Progenitor cell of endocrine pancreas (in vitro differentiated cells): ENCODE measurements at places on chromosomes 12 and 14. TPM values are rescaled to one million over a fixed set of nuclear protein-coding genes. Genes with fewer than 3 reads are reported as not detected.

DNA sequence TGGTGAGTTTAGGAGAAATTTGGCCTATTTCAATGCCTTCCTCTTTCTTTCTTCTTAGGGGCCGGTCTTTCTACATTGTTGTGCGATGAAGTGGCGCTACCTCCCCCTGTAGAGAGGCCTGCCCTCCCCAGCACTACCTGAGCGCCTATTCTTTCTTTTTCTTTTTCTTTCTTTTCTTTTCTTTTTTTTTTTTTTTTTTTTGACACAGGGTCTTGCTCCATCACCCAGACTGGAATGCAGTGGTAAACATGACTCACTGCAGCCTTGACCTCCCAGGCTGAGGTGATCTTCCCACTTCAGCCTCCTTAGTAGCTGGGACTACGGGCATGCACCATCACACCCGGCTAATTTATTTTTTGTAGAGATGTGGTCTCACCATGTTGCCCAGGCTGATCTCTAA lies 136.1 kb upstream of the MAX start:
- H3K36me3 ChIP-seq, result no peaks in the 10 kb centered on the region
- peaks cover 11% of the 10 kb centered on the region for H3K4me1 ChIP-seq
- no peak overlapping the region for H3K27ac ChIP-seq
- peaks cover 9% of the 10 kb centered on the region for H3K27me3 ChIP-seq
- no peak overlapping the region for H3K4me3 ChIP-seq

- H3K4me3 ChIP-seq, result no peak overlapping the region
- no peaks in the 10 kb centered on the region for H3K27me3 ChIP-seq
- DNase-seq, result no peak
- H3K4me1 ChIP-seq, result no peaks in the 10 kb centered on the region
- H3K36me3 ChIP-seq, result no peaks in the 10 kb centered on the region
- H3K27ac ChIP-seq, result no peak overlapping the region
Observed at GRCh38 chr12:78210894-78211302, 380.2 kb downstream of the NAV3 start.

DNA sequence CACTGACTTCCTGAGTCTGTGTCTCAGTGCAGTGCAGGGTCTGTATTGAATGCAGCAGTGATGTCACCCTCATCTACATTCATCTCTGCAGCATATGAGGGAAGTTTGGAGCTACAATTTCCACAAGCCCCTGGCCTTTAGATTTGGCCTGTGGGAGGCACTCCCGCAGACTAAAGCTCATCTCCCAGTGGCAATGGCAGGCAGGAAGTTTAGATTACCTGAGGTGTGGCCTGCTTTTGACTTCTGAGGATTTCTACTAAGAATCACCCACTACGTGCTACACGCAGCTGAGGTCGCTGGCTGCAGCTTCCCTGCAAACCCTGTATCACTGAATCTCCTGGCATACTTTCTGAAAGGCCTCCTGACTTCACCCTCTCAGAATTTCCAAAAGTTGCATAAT lies 202.2 kb upstream of the PRKD1 start:
- no peak overlapping the region for H3K27ac ChIP-seq
- no peaks in the 10 kb centered on the region for H3K4me1 ChIP-seq
- H3K27me3 ChIP-seq, result no peaks in the 10 kb centered on the region
- no peaks in the 10 kb centered on the region for H3K36me3 ChIP-seq
- H3K4me3 ChIP-seq, result no peak overlapping the region
- no peak for DNase-seq

- no peaks in the 10 kb centered on the region for H3K27me3 ChIP-seq
- no peak for DNase-seq
- no peaks in the 10 kb centered on the region for H3K36me3 ChIP-seq
- peaks cover 14% of the 10 kb centered on the region for H3K4me1 ChIP-seq
- no peak overlapping the region for H3K4me3 ChIP-seq
Observed at GRCh38 chr12:69840727-69841126, 15.7 kb downstream of the MYRFL start.

- H3K36me3 ChIP-seq, result no peaks in the 10 kb centered on the region
- peaks cover 17% of the 10 kb centered on the region for H3K27me3 ChIP-seq
- H3K27ac ChIP-seq, result no peak overlapping the region
- DNase-seq, result no peak
- peak overlapping the region; percentile 21 for H3K4me3 ChIP-seq
Observed at GRCh38 chr14:105179191-105179590, 1.9 kb downstream of the NUDT14 start.

DNA sequence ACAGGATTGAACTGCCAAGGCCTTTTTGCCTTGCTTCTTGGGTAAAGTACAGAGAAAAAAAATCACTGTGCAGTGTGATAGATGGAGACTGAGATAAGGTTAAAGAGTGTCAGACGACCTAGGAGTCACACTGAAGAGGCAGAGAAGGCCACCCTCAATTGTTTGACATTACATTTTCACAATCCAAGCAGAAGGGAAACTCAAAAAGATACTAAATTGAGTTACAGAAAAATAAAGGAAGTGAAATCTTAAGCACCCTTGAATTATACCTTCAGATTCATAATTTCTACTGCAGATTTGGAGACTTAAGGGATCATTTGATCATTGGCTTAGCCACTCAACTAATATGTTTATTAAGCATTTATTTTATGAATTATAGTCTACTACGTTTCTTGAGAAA lies 97.1 kb downstream of the MYF5 start:
- H3K27ac ChIP-seq, result no peak overlapping the region
- no peak for DNase-seq
- H3K4me1 ChIP-seq, result no peaks in the 10 kb centered on the region
- H3K4me3 ChIP-seq, result no peak overlapping the region

DNA sequence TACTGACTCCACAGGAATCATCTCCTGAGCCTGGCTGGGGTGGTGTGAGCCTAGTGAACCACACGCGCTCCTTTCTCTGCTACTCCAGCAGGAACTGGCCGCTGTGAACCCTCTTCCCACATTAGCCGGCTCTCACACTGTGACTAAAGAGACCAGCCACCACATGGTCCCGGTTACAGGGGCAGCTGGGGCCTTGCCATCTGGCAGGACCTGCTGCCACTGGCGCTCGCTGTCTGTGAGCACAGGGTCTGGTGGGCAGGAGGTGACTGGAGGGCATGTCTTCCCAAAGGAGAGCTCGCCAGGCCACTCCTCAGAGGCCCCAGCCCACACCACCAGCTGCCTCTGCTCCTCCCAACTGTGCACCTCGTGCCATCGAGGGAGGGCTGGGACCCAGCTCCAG lies 99.3 kb downstream of the SINHCAF start:
- H3K36me3 ChIP-seq, result no peaks in the 10 kb centered on the region
- no peak overlapping the region for H3K27ac ChIP-seq
- peaks cover 7% of the 10 kb centered on the region for H3K4me1 ChIP-seq
- peaks cover 5% of the 10 kb centered on the region for H3K27me3 ChIP-seq
- DNase-seq, result no peak
- no peak overlapping the region for H3K4me3 ChIP-seq

GRCh38 chr12:1413930-1414329 lies 180.5 kb downstream of the FBXL14 start:
- no peak overlapping the region for H3K4me3 ChIP-seq
- no peaks in the 10 kb centered on the region for H3K4me1 ChIP-seq
- peaks cover 34% of the 10 kb centered on the region for H3K36me3 ChIP-seq
- no peak for DNase-seq

Gene ZFHX2
- 13.6 and 16.4 TPM in 2 replicates for total RNA-seq

Gene C1QL4
- 0.64 and 0.79 TPM in 2 replicates for total RNA-seq

Gene IL31
- not detected in 2 replicates for total RNA-seq

Gene SERPINA10
- 2.6 and 3.2 TPM in 2 replicates for total RNA-seq

Gene RAD51AP1
- 33.4 and 40.1 TPM in 2 replicates for total RNA-seq
